ENCODE measurements at places on chromosomes 6 and 20.

GRCh38 chr6:7424058-7424457 is 34.5 kb downstream of the RIOK1 start:
- DNase-seq = no peak

DNA sequence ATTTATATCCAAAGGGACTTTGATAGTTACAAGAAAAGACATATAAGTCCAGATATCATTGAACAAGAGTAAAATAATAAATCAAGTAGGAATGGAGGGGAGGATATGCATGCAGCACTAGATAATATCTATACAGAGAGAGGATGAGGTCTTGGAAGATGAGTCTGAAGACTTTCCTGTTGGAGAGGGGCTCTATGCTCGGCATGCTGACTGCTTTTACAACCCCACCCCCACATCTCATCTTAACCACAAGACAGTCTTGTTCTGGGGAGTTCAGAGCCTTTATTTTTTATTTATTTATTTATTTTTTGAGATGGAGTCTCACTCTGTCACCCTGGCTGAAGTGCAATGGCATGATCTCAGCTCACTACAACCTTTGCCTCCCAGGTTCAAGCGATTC is 48.4 kb upstream of the IER3 start:
- no peak for DNase-seq

- no peak for DNase-seq
Measured at GRCh38 chr20:31739550-31739977, 474 bp downstream of the TPX2 start.

- DNase-seq = no peak
Measured at GRCh38 chr20:35472209-35472608, 16.8 kb downstream of the CEP250 start.

- DNase-seq = no peak
Measured at GRCh38 chr6:134426623-134427022, 108.7 kb upstream of the SGK1 start.

DNA sequence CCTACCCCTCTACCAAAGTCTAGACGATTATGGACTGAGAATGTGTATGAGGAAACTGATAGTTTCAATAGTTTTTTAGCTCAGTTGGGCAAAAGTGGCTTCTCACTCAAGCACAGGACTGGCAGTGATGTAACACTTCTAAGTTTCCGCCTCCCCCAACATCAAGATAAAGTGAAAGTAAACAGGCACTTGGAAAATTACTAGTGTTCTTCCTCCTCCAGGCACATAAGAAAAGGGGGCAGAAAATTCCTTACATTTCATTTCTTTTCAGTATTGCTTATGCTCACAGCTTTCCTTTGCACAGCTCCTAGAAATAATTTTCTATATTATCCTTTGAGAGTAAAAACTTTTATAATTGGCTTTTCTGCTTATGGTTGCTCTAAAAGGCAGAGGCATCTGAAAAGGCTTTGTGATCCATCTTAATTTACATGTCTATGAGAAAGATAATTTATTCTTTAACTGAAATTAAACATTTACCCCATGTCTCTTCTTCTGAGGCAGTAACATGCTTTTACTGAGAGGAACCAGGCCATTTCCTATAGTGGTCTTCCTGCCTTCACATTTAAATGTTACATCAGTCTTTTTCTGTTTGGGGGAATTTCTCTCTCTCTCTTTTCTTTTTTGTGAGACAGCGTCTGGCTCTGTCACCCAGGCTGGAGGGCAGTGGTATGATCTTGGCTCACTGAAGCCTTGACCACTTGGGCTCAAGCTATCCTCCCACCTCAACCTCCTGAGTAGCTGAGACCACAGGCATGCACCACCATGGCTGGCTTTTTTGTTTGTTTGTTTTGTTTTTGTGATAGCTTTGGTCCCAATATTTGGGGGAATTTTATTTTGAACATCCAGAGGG is 65.0 kb upstream of the EEF1A1 start:
- no peak for DNase-seq

DNA sequence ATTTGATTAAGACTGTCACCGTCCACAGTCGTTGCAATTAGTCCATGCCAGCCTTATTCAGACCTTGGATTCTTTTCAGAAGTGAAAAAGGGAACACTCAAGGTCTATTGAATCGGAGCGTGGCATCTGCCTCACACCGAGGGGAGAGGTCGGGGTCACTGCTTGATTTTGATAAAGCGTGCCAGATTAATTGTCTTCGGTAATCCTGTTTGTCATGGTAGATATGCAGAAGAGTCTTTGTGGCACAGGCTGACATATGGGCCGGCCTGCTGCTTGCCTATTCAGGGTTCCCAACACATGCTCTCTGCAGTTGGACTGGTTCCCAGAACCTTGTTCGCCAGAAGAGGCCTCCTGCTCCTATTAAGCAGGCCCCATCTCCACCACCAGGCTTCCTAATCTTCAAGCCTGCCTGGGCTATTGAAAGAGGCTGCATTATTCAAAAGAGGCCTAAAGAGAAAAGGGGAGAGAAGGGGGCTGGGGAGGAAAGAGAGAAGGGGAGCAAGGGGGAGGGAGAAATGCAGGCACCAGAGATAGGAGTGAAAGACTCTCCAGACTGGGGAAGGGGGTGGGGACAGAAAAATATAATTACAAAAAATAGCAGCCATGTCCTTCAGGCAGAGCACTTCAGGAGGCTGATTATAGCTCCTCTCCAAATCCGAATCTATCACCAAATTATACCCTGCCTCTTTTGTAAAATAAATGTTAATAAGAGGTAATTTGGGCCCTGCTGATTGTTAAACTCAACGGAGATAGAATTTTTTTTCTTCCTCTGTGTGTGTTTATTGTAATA is 611.3 kb downstream of the HDGFL1 start:
- no peak for DNase-seq
